ENCODE measurements at places on chromosomes 7 and 10. TPM values are rescaled to one million over a fixed set of nuclear protein-coding genes. Genes with fewer than 3 reads are reported as not detected.

- no peaks in the 10 kb centered on the region for H3K4me1 ChIP-seq
- peaks cover 3% of the 10 kb centered on the region for H3K36me3 ChIP-seq
- H3K4me3 ChIP-seq: no peak overlapping the region
- peak; percentile 2 for DNase-seq
Observed at GRCh38 chr10:129864601-129865126, 99.4 kb downstream of the EBF3 start.

DNA sequence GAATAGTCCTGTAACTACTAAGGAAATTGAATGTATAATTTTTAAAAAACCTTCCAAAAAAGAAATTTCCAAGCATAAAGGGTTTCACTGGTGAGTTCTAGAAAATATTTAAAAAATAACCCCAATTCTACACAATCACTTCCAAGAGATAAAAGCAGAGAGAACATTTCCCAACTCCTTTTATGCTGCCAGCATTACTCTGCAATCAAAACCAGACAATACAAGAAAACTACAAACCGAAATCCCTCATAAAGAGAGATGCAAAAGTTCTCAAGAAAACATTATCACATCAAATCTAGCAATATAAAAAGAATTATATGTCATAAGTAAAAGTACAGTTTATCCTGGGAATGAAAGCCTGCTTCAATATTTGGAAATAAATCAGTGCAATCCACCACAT lies 84.8 kb downstream of the OAT start:
- H3K27ac ChIP-seq: no peak overlapping the region
- no peak for DNase-seq
- H3K4me3 ChIP-seq: no peak overlapping the region
- H3K36me3 ChIP-seq: no peaks in the 10 kb centered on the region

Gene CCDC7
- total RNA-seq: 4.3 TPM

Gene RHOBTB1
- 18.9 TPM for total RNA-seq

All from IMR-90 (cell line).